ENCODE measurements at places on chromosomes 1 and 21. TPM values are rescaled to one million over a fixed set of nuclear protein-coding genes. Genes with fewer than 3 reads are reported as not detected.

DNA sequence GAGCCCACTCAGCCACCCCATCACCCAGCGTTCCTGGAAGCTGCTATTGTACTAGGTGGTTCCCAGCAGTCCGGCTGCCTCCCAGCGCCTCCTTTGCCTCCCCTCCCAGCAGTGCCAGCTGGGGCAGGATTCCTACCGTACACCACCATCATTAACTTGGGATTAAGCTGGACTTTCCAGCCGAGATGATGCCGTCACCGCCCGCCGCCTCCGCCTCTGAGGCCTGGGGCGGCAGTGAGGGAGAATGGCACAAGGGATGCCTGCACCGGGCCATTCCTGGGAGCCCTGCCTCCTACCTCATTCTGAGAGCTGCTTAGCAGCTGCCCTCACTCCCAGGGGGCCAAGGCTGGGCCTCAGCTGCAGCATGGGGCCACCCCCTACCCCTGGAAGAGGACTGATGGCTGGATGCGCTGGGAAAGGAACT lies 13.2 kb downstream of the CNTN2 start:
- DNase-seq = no peak

- DNase-seq = no peak
Observed at GRCh38 chr1:5997316-5997715, 5.1 kb upstream of the NPHP4 start.

DNA sequence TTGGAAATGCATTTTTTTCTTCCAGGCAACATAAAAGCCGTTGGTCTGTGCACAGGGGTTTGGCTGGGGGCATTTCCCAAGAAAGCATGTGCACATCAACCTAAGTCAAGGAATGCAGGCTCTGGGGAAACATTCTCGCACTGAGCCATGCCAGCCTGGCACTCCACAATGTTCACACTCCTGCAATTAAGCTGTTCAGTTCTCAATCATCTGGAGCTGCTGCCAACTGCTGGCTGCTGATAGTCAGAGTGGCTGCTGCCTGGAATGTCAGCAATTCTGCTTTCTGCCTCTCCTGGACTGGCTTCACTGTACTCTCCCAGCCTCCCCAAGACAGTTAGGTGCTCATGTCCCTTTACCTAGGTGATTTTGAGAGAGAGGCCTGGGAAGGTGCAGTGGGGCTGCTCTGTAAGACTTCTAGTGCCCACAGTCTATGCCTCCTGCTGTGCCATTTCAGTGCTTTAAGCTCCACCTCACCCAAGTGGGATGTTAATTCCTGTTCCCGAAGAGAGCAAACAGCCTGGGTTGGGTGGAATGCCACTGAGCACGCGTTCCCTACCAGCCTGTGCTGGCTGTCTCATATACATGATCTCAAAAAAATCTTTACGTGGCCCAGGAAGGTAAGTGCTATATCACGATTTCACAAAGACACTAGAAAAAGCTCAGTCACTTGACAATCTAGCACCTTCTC lies 131.7 kb downstream of the BRINP2 start:
- DNase-seq = no peak

DNA sequence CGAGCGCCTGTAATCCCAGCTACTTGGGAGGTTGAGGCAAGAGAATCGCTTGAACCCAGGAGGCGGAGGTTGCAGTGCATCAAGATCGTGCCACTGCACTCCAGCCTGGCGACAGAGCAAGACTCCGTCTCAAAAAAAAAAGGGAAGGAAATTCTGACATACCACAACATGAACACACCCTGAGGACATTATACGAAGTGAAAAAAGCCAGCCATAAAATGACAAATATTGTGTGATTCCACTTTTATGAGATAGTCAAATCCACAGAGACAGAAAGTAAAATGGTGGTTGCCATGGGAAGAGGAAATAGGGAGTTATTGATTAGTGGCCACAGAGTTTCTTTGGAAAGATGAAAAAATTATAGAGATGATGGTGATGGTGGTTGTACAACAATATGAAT lies 41.7 kb downstream of the EVI5 start:
- no peak for DNase-seq

GRCh38 chr21:33660406-33660805 lies 18.1 kb downstream of the ITSN1 start:
- DNase-seq = no peak

Gene CRYAA
- total RNA-seq = not detected

Measured in endothelial cell of umbilical vein (primary cell).